ENCODE measurements at places on chromosomes 11 and 22. TPM values are rescaled to one million over a fixed set of nuclear protein-coding genes. Genes with fewer than 3 reads are reported as not detected.

The GAL3ST3 gene
- 0.51 TPM for total RNA-seq

The SERHL2 gene
- total RNA-seq, result 1.4 TPM

The GLYAT gene
- total RNA-seq, result not detected

The TESMIN gene
- 4.9 TPM for total RNA-seq

The NADSYN1 gene
- 117 TPM for total RNA-seq

The SOX6 gene
- total RNA-seq, result 0.36 TPM

The ACAT1 gene
- 81.0 TPM for total RNA-seq

The CDC42BPG gene
- 0.61 TPM for total RNA-seq

The PANX3 gene
- not detected for total RNA-seq
